Stimulated activated CD8-positive, alpha-beta memory T cell treated with anti-CD3 and anti-CD28 coated beads, Interleukin-2, amount 100 ng/mL, for 48 hours (primary cell): ENCODE measurements at places on chromosomes 2 and 18.

DNA sequence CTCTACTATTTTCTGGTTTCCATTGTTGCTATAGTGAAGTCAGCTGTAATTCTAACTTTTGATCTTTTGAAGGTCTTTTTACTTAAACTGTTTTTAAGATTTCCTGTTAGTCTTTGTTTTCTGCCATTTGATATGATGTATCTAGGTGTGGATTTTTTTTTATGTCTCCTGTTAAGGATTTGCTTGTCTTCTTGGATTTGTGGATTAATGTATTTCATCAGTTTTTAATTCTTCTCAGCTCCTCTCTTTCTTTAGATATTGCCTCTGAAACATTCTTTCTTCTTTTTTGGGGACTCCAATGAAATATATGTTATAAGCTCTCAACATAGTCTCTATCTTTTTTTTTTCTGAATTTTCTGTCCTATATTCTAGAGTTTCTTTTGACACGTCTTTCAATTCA lies 24.8 kb upstream of the THUMPD2 start:
- no peak for DNase-seq

DNA sequence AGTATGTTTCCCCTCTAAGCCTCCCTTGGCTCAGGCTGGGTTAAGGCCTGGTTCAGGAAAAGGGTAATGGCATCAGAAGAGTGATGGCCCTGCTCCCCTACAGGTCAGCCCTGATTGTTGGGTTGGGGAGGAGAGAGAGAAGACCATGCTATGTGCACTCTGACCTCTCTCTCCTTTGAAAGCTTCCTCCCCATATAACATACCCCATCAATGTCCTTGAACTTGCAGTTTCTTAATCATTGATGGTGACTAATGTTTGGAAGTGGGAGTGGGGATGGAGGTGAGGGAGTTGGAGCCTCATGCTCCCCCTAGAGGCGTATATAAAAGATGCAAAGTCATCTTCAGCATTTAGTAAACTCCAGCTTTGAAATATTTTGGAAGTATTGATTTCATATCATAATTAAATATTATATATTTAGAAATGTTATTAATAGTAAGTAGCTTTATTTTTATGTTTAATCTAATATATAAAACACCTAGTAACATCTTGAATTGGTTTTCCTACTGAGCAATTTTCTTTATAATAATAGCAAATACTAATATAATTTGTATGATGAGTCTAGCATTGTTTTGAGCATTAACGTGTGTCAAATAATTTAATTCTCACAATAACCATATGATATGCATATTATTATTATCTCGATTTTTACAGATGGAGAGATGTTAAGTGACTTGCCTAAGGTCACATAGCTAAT lies 8.8 kb downstream of the PLCL1 start:
- DNase-seq = no peak

- DNase-seq = no peak
Observed at GRCh38 chr18:59509481-59510442, 150.7 kb upstream of the LMAN1 start.

- DNase-seq = no peak
Observed at GRCh38 chr2:58512878-58513277, 271.8 kb upstream of the FANCL start.

GRCh38 chr2:98308068-98308467 lies 38.2 kb upstream of the CNGA3 start:
- DNase-seq = no peak

GRCh38 chr18:55400590-55401541 lies 187.1 kb downstream of the TCF4 start:
- DNase-seq = no peak
